Stimulated activated naive CD8-positive, alpha-beta T cell treated with anti-CD3 and anti-CD28 coated beads, Interleukin-15, Interleukin-2, amounts not matched to agents 100 U/mL and 50 U/mL, for 24 hours (primary cell): ENCODE measurements at places on chromosomes 4 and X.

- no peak for DNase-seq
These were observed 3.7 kb upstream of the RAB9A start for GRCh38 chrX:13685126-13685763.

DNA sequence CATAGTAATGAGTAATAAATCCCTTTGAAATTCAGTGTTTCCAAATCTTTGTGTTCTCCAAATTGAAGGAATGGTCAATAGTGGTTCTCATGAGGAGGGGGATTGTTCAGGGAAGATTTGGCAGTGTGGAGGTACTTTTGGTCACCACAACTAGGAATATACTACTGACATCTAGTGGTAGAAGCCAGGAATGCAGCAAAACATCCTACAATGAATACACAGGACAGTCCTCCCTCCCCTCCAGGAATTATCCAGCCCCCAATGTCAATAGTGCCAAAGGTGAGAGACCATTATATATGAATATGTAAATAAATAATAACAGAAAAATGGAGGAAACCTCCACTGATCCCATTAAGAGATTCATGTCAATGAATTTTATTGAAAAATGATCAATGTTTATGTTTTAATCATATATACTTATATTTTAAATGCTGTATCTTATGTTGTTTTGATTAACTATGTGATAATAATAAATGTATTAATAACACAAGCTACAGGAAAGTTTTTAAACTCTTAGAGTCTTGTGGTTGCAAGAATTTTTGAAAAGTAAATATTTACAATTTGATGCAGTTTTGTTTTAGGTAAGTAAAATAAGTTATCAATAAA, 14.4 kb upstream of the FAM9A start:
- peak; percentile 3 for DNase-seq

DNA sequence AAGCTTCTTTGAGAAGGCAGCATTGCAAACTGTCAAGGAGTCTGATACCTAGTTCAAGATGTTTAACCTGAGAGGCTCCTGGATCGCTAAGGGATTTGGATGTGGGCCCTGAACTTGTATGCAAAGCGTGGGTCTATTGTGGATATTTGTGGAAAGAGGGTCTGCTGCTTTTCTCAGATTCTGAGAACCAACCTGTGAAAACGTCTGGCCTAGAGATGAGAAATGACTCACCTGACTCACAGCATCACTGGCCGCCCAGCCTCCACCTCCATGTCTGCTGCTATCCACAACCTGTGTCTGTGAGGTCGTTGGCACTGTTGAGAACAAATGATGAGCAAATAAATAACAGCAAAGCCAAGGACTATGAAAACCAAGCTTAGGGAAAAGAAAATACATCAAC, 33.3 kb upstream of the PROM1 start:
- DNase-seq, result no peak

DNA sequence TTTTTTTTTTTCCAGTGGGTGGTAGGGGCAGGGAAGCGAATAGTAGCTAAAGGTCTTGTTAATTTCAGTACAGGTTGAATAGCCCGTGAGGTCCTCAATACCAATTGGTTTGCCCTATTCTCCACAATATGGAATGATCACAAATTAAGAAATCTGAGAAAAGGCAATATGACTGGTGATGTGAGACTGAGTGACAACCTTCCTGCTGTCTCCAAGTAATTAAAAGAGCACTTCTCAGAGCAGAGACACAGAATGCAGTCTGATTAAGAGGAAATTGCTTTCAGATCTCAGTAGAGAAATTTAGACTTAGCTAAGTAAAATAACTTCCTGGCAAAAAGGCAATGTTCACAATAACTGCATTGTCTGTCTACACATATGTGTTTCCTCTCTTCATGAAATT, 23.0 kb downstream of the GPR174 start:
- DNase-seq, result no peak

DNA sequence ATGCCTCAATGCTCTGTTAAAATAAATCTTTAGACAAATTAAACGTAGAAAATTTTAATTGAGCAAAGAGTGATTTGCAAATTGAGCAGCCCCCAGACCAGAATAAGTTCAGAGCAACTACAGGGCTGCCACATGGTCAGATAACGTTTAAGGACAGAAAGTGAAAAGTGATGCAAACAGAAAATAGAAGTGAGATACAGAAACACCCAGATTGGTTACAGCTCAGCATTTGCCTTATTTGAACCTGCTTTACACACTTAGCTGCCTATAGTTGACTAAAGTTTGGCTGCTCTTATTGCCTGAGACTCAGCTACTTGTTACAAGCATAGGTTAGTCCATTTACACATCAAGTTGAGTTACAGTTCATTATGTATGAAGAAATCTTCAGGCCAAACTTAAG, 1800.8 kb upstream of the PCDH10 start:
- no peak for DNase-seq
